Calu3 (cell line): ENCODE measurements at places on chromosomes 5 and 9. TPM values are rescaled to one million over a fixed set of nuclear protein-coding genes. Genes with fewer than 3 reads are reported as not detected.

The SLC46A2 gene
- total RNA-seq = not detected in 2 replicates

The DTWD2 gene
- total RNA-seq = 12.3 and 12.6 TPM in 2 replicates

- no peak for DNase-seq
- H3K27me3 ChIP-seq = no peaks in the 10 kb centered on the region
- no peaks in the 10 kb centered on the region for H3K36me3 ChIP-seq
Observed at GRCh38 chr5:56851258-56851941, 36.1 kb downstream of the MAP3K1 start.

- H3K4me3 ChIP-seq = no peak overlapping the region
- no peaks in the 10 kb centered on the region for H3K4me1 ChIP-seq
- peak; percentile 24 for DNase-seq
Observed at GRCh38 chr5:170173227-170173626, 59.6 kb upstream of the C5orf58 start.

GRCh38 chr9:27385606-27386322 is 88.8 kb upstream of the EQTN start:
- peaks cover 82% of the 10 kb centered on the region for H3K4me1 ChIP-seq
- DNase-seq = peak; percentile 36
- no peaks in the 10 kb centered on the region for H3K27me3 ChIP-seq
- peak overlapping the region; percentile 41 for H3K4me3 ChIP-seq
- H3K36me3 ChIP-seq = peaks cover 7% of the 10 kb centered on the region
- no peak overlapping the region for H3K27ac ChIP-seq

GRCh38 chr5:134438721-134439123 is 27.0 kb upstream of the CDKN2AIPNL start:
- no peaks in the 10 kb centered on the region for H3K27me3 ChIP-seq
- peak overlapping the region; percentile 50 for H3K27ac ChIP-seq
- H3K4me3 ChIP-seq = no peak overlapping the region
- H3K4me1 ChIP-seq = peaks cover 57% of the 10 kb centered on the region
- peaks cover 14% of the 10 kb centered on the region for H3K36me3 ChIP-seq
- no peak for DNase-seq

GRCh38 chr5:68818870-68819269 is 274.9 kb upstream of the SLC30A5 start:
- DNase-seq = no peak
- H3K27ac ChIP-seq = no peak overlapping the region
- H3K4me1 ChIP-seq = no peaks in the 10 kb centered on the region
- H3K27me3 ChIP-seq = peaks cover 27% of the 10 kb centered on the region
- H3K4me3 ChIP-seq = no peak overlapping the region
- no peaks in the 10 kb centered on the region for H3K36me3 ChIP-seq

DNA sequence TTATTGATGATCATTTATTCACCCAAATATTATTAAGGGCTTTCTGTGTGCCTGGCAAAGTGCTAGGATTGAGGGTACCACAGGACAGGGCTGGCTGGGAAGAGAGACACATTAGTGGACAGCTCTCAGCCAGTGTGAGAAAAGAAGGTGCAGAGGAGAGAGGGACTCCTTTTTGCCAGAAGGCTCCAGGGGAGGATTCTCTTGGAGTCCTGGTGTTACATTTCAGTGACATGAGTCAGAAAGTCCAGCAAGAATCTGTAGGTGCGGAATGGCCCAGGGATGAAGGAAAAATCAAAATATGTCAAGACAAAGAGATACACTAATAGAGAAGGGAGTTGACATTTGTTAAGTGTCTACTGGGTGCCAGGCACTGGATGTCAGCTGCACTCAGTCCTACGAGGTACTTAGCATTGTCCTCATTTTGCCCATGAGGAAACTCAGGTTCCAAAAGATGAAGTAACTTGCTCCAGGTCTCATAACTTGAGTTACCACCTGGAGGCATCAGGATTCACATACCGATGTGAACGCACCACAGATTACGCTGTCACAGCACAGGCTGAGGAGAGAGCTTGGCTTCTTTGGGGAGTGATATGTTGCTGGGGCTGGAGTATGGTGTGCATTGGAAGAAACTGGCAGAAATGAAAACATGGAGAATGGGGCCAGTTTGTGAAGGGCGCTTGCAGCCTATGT is 60.5 kb downstream of the RASGRF2 start:
- peaks cover 19% of the 10 kb centered on the region for H3K4me1 ChIP-seq
- H3K27ac ChIP-seq = no peak overlapping the region
- H3K27me3 ChIP-seq = no peaks in the 10 kb centered on the region
- no peak for DNase-seq

DNA sequence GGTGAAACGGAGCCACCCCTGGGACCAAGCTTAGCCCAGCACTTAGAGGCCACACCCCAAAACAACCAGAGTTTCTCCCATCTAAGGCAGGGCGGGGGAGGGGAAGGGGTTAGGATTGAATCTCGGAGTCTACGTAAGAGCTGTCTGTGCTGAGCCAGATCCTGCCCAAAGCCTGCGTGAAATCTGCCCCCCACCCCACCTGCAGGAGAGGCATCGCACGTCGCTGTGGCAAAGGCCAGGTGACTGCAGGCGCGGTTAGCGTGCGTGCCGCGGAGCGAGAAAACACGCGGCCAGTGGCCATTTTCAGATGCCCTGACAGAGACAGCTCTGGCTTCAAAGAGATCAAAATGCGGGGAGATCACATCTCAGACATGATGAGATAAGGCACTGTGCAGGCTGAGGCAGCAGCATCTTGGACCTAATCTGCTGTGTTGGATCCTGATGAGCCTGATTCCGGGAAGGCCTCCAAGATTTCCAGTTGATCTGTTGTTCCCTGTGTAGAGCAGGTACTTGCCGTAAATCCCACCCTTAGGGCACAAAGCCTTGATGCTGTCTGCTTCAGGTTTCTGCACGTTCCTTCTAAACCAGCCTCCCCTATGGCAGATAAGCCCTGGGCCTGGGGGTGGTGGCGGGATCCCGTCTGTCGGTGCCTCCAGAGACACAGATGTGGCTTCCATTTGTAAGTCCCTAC is 2.5 kb upstream of the QSOX2 start:
- peaks cover 42% of the 10 kb centered on the region for H3K27me3 ChIP-seq
- no peak overlapping the region for H3K4me3 ChIP-seq
- H3K36me3 ChIP-seq = peaks cover 22% of the 10 kb centered on the region
- no peak for DNase-seq
- H3K27ac ChIP-seq = no peak overlapping the region

- peaks cover 27% of the 10 kb centered on the region for H3K4me1 ChIP-seq
- H3K27ac ChIP-seq = no peak overlapping the region
- no peaks in the 10 kb centered on the region for H3K36me3 ChIP-seq
- H3K4me3 ChIP-seq = no peak overlapping the region
- no peaks in the 10 kb centered on the region for H3K27me3 ChIP-seq
Observed at GRCh38 chr5:91464886-91465646, 81.9 kb upstream of the ARRDC3 start.

GRCh38 chr5:173499471-173500212 is 116.8 kb downstream of the BOD1 start:
- H3K4me1 ChIP-seq = peaks cover 5% of the 10 kb centered on the region
- H3K36me3 ChIP-seq = no peaks in the 10 kb centered on the region
- H3K27me3 ChIP-seq = no peaks in the 10 kb centered on the region
- no peak for DNase-seq

GRCh38 chr9:336039-336438 is 121.4 kb downstream of the DOCK8 start:
- no peaks in the 10 kb centered on the region for H3K27me3 ChIP-seq
- H3K4me1 ChIP-seq = no peaks in the 10 kb centered on the region
- H3K4me3 ChIP-seq = no peak overlapping the region
- no peak for DNase-seq
- no peak overlapping the region for H3K27ac ChIP-seq
- no peaks in the 10 kb centered on the region for H3K36me3 ChIP-seq

DNA sequence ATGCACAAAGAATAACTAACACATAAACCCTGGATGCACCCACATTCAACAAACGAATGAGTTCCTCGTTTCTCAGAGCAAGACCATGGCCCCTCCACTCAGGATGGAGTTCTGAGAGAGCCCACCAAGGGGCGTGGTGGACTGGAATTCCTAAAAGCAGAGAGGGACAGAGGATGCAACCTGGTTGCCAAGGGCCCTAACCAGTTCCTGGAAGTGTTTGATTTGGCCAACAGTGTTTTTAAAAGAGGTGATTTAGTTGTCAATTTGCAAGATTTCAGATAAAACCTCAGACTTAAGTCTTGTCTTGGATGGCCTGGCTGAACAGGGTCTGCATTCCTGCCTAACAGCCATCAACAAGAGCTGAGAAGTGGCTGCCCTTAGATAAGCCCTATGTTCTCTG is 34.4 kb downstream of the GLRA1 start:
- no peak for DNase-seq
- H3K36me3 ChIP-seq = no peaks in the 10 kb centered on the region
- no peak overlapping the region for H3K27ac ChIP-seq
- no peaks in the 10 kb centered on the region for H3K4me1 ChIP-seq
